ENCODE measurements at places on chromosomes 5 and 9. TPM values are rescaled to one million over a fixed set of nuclear protein-coding genes. Genes with fewer than 3 reads are reported as not detected.
A peak's percentile ranks its signal among the peaks of the same experiment; 100 is the strongest.

DNA sequence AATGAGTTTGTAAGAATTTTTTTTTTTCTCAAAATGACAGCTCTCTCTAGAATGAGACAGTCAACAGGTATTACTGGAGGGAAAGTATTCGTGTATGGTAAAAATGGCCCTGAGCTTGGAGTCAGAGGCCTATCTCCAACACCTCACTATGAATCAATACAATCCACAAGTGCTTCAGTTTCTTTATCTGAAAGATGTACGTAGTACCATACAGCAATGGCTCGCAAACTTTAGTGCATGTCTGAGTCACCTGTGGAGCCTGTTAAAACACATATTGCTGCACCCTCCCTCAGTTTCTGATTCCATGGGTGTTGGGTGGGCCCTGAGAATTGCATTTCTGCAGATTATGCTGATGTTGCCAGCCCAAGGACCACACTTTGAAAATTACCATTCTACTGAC is 44.6 kb downstream of the DMRT2 start:
- H3K4me3 ChIP-seq = no peak overlapping the region
- DNase-seq = no peak
- no peaks in the 10 kb centered on the region for H3K36me3 ChIP-seq
- no peak overlapping the region for H3K27ac ChIP-seq

GCNT1 gene
- total RNA-seq = 0.28 TPM

OR1Q1 gene
- total RNA-seq = not detected

- no peaks in the 10 kb centered on the region for H3K27me3 ChIP-seq
- H3K36me3 ChIP-seq = no peaks in the 10 kb centered on the region
- no peak overlapping the region for H3K27ac ChIP-seq
- H3K4me1 ChIP-seq = no peaks in the 10 kb centered on the region
- no peak overlapping the region for H3K4me3 ChIP-seq
- no peak for DNase-seq
Observed at GRCh38 chr9:13324988-13325387, 45.5 kb upstream of the MPDZ start.

GRCh38 chr9:112059145-112059965 is 115.7 kb downstream of the SUSD1 start:
- H3K4me1 ChIP-seq = peaks cover 15% of the 10 kb centered on the region
- DNase-seq = no peak
- peak overlapping the region; percentile 63 for H3K27ac ChIP-seq
- H3K36me3 ChIP-seq = no peaks in the 10 kb centered on the region
- H3K27me3 ChIP-seq = no peaks in the 10 kb centered on the region
- no peak overlapping the region for H3K4me3 ChIP-seq

CXCL14 gene
- total RNA-seq = not detected

DNA sequence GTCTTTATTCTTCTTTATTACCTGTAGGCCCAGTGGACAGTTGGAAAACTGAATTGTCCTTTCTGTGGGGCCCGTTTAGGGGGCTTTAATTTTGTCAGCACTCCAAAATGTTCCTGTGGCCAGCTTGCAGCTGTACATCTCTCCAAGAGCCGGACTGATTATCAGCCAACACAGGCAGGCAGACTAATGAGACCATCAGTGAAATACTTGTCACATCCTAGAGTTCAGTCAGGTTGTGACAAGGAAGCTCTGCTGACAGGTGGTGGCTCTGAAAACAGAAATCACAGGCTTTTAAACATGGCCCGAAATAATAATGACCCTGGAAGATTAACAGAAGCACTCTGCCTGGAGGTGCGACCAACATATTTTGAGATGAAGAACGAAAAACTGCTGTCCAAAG is 47.9 kb downstream of the RNF180 start:
- no peak overlapping the region for H3K27ac ChIP-seq
- DNase-seq = no peak
- no peak overlapping the region for H3K4me3 ChIP-seq
- no peaks in the 10 kb centered on the region for H3K27me3 ChIP-seq
- H3K36me3 ChIP-seq = no peaks in the 10 kb centered on the region
- no peaks in the 10 kb centered on the region for H3K4me1 ChIP-seq

FRRS1L gene
- total RNA-seq = 2.3 TPM

- H3K4me3 ChIP-seq = no peak overlapping the region
- no peaks in the 10 kb centered on the region for H3K4me1 ChIP-seq
- no peaks in the 10 kb centered on the region for H3K27me3 ChIP-seq
- no peaks in the 10 kb centered on the region for H3K36me3 ChIP-seq
Observed at GRCh38 chr9:136645903-136646754, 16.6 kb upstream of the EGFL7 start.

GRCh38 chr5:121841892-121842291 is 9.8 kb upstream of the FTMT start:
- H3K27ac ChIP-seq = no peak overlapping the region
- H3K4me3 ChIP-seq = no peak overlapping the region
- no peaks in the 10 kb centered on the region for H3K4me1 ChIP-seq
- no peaks in the 10 kb centered on the region for H3K36me3 ChIP-seq
- DNase-seq = no peak

GRCh38 chr5:39106322-39106721 is 32.1 kb upstream of the RICTOR start:
- H3K36me3 ChIP-seq = no peaks in the 10 kb centered on the region
- no peak overlapping the region for H3K27ac ChIP-seq
- DNase-seq = no peak
- H3K27me3 ChIP-seq = no peaks in the 10 kb centered on the region
- no peak overlapping the region for H3K4me3 ChIP-seq
- H3K4me1 ChIP-seq = no peaks in the 10 kb centered on the region

- H3K27ac ChIP-seq = no peak overlapping the region
- H3K36me3 ChIP-seq = no peaks in the 10 kb centered on the region
- no peak for DNase-seq
- no peak overlapping the region for H3K4me3 ChIP-seq
- peaks cover 6% of the 10 kb centered on the region for H3K4me1 ChIP-seq
Observed at GRCh38 chr9:89305868-89306267, 5.1 kb upstream of the CKS2 start.

ADRA1B gene
- 8.3 TPM for total RNA-seq

GRCh38 chr9:22447618-22448305 is 1.1 kb downstream of the DMRTA1 start:
- H3K36me3 ChIP-seq = no peaks in the 10 kb centered on the region
- H3K27me3 ChIP-seq = no peaks in the 10 kb centered on the region
- peak overlapping the region; percentile 70 for H3K27ac ChIP-seq
- no peaks in the 10 kb centered on the region for H3K4me1 ChIP-seq
- DNase-seq = no peak

IFNE gene
- 0.44 TPM for total RNA-seq

PCDHGA9 gene
- 0.15 TPM for total RNA-seq

DNA sequence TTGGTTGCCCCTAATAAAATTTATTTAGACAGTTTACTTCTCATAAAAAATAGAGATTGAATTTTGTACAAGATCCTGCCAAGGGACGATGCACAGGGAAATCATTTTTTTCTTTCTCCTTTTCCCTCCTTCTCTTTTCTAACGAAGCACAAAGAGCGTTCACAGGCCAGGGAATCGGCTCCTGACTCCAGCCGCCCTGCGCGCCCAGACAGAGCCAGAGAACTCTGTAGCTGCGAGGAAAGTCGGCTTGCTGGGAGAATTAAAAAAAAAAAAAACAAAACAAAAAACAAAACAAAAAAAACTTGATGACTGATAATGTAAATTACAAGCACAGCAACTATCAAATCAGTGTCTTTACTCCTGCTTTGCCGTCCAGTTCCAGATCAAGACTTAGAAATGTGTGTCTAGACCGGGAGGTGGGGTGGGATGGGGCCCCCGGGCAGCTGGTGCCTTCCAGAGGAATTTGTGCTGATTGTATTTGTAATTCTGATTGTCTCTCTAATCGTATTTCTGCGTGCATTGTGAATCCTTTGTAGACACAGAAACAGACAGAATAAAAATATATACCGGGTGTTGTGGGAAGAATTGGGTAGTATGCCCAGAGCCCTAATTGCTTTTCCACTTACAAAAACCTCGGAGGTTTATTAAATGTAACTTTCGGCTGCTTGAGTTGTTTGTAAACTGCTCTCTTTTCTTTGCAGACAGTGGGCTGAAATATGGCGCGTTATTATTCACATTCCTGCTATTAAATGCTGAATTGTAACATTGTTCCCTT is 3.6 kb upstream of the OTP start:
- H3K36me3 ChIP-seq = no peaks in the 10 kb centered on the region
- H3K4me3 ChIP-seq = no peak overlapping the region
- peaks cover 24% of the 10 kb centered on the region for H3K27me3 ChIP-seq
- no peak overlapping the region for H3K27ac ChIP-seq
- no peak for DNase-seq
- H3K4me1 ChIP-seq = no peaks in the 10 kb centered on the region

DNA sequence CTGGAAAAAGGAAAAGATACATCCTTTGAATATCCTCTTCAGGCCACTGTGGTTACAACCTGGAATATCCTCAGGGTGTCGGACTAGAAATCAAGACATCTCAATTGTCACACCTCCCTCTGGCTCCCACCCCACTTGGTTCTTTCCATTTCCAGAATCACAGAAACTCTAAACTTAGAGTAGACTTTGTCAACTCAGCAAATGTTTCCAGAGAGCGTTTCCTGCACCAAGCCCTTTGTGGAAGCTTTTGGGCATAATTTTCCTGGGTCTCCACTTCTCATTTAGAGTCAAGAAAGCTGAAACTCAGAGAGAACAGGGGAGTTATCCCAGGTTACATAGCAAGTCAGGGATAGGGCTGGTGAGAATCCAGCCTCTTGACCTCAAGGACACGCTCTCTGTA is 108.8 kb downstream of the ASTN2 start:
- H3K36me3 ChIP-seq = no peaks in the 10 kb centered on the region
- no peak overlapping the region for H3K27ac ChIP-seq
- H3K27me3 ChIP-seq = no peaks in the 10 kb centered on the region
- H3K4me1 ChIP-seq = no peaks in the 10 kb centered on the region
- H3K4me3 ChIP-seq = no peak overlapping the region

DNA sequence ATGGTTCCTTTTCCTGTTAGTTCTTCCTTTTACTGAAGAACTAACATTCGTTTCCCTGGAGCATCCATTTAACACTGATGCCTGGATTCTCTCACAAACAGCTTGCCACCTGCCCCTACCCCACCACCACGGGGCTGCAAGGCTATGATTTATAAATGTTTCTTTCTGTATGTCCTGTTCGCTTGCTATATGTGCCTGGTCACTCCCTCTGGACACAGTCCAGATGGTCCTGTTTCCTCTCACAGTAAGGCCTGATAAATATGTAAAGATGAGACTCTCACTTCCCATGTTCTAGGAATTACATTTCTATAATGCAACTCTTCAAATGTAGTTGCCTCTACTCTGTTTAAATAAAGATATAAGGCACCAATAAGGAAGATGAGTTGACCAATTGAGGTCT is 146.4 kb upstream of the SHB start:
- no peaks in the 10 kb centered on the region for H3K27me3 ChIP-seq
- H3K4me3 ChIP-seq = no peak overlapping the region
- no peak for DNase-seq
- H3K27ac ChIP-seq = no peak overlapping the region
- no peaks in the 10 kb centered on the region for H3K36me3 ChIP-seq

DNA sequence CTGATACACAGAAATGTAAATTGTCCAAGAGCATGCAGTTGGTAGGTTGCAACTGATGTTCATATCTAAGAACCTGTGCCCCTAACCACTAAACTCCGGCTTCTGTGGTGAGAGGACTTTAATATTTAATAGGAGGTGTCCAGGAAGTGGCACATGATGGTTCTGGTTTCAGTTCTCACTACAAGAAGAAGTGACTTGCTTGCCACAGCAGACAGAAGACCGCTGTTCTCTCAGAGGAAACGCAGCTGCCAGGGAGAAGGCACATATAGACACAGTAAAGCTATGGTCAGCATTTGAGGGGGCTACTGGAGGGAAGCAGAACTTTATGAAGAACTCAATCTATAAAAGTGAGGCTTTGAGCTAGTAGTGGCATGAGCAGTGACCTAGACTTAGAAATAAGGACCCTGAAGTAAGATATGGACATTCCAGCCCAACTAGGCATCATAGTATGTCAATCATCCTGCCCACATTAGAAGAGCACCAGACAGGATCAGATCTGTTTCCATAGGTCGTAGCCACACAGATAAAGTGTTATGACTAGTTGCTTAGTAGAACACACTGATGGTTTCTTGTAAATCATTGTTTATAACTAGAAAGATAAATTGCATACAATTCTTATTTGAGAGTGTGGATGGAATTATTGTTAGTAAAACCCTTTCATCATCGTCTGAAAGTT is 36.4 kb upstream of the DAB2 start:
- H3K27me3 ChIP-seq = peaks cover 6% of the 10 kb centered on the region
- no peak overlapping the region for H3K27ac ChIP-seq
- no peaks in the 10 kb centered on the region for H3K4me1 ChIP-seq
- no peaks in the 10 kb centered on the region for H3K36me3 ChIP-seq

GRCh38 chr9:33051144-33051543 is 25.3 kb downstream of the SMU1 start:
- no peaks in the 10 kb centered on the region for H3K4me1 ChIP-seq
- H3K27ac ChIP-seq = no peak overlapping the region
- H3K27me3 ChIP-seq = no peaks in the 10 kb centered on the region
- peaks cover 26% of the 10 kb centered on the region for H3K36me3 ChIP-seq
- H3K4me3 ChIP-seq = no peak overlapping the region

PDE6A gene
- 0.33 TPM for total RNA-seq

DNA sequence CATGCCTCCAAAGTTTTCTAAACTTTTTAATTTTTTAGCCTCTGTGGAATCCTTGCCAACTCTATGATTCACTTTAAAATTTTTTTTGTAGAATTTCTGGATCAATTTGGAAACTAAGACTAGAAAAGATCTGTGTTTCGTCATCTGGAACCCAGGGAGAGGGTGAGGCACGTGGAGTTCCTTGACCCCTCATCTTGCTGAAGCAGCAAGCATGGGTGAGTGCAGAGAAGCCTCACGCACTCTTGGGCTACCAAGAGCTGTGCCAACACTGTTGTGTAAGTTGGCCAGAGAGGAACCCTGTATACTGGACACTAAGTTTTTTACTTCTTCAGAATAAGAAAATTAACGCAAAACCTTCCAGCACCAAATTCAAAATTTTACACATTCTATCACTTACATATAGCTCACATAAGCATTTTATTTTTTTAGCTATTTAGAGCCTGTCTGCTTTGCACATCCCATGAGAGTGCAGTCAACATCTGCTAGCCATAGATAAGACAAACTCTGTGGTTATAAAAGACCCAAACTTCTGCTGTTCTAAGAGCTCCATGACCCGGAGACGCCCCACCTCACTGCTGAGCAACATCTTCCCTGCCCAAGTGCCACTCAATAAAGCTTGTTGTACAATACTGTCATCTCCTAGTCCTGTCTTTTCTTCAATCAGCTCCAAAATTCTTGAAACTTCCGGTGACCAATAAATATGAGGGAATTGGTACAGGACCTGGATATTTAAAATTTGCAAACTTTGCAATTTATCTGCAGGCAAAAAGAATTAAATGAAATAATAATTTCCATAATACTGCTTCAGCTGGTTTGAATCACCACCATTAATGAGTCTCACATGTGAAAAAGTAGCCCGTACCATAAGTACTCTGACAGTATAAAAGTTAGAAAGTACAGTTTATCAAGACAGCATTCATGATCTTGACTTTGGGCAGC is 69.7 kb upstream of the ADCY2 start:
- no peak for DNase-seq
- H3K4me3 ChIP-seq = no peak overlapping the region
- H3K27me3 ChIP-seq = no peaks in the 10 kb centered on the region
- H3K4me1 ChIP-seq = no peaks in the 10 kb centered on the region

GPX8 gene
- 24.8 TPM for total RNA-seq

All from Panc1 (cell line).